NCI-H460 (cell line): ENCODE measurements at places on chromosomes 5 and 9.

- no peak for DNase-seq
These were observed 120.9 kb downstream of the MAPKAP1 start for GRCh38 chr9:125586172-125586511.

DNA sequence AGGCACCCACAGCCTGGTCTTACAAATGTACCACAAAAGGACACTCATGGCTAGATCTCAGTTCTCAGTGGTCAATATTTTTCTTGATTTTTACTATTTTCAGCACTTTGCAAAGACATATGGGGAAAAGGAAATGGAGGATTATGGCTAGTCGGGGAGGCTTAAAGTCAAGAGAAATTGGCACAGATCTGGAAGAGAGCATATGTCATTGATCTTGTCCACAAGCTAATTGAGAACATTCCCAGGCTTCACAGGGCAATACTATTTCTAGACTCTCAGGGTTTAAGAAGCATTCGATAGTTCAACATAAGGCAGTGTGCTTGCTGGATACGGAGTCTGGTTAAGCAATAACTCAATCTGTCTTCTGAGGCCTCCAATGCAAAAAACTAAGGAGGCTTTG lies 285.8 kb downstream of the ZNF608 start:
- no peak for DNase-seq

GRCh38 chr5:32317041-32317440 lies 4.3 kb upstream of the MTMR12 start:
- DNase-seq: no peak

- no peak for DNase-seq
These were observed 116.1 kb downstream of the KDM4C start for GRCh38 chr9:6873857-6874256.

- no peak for DNase-seq
These were observed 103.6 kb downstream of the FNBP1 start for GRCh38 chr9:129939431-129939830.

DNA sequence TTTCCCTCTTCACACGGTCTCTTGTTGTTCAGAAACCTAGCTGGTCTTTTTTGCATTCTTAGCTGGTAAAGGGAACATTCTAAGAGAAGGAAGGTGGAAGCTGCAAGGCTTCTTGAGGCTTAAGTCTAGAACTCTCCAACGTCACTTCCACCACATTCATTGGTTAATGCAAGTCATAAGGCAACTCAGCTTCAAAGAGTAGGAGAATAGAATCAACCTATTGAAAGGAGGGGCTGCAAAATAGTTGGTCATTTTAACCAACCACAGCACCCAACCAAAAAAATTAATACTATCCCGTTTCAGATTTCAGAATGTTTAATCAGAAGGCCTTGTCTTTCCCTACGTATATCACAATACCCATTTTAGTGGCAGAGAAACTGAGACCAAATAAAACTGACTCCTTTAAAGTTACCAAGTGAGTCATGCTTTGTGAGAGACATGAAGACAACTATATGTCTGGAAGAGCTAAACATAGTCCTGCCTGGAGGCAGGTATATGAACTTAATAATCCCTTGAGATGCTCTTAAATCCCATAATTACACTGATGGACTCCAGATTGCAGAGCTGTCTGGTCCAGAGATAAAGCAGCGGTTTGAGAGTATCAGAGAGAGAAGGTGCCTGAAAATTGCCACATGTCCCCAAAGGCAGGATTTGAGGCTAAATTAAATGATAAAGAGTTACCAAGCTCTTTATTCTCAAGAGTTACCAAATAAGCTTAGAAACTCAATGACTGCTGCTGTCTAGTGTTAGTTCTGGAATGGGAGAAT lies 14.4 kb downstream of the DOCK8 start:
- no peak for DNase-seq

GRCh38 chr5:43785198-43785597 lies 182.2 kb downstream of the NNT start:
- DNase-seq: no peak

GRCh38 chr5:166710271-166710670 lies 1581.2 kb upstream of the WWC1 start:
- no peak for DNase-seq

- DNase-seq: peak; percentile 9
These were observed 33.1 kb downstream of the DAB2IP start for GRCh38 chr9:121684381-121685145.

GRCh38 chr9:112608851-112609250 lies 109.1 kb downstream of the INIP start:
- DNase-seq: no peak

- peak; percentile 52 for DNase-seq
These were observed 35.6 kb downstream of the PTCD2 start for GRCh38 chr5:72355706-72356299.

- no peak for DNase-seq
These were observed 258.7 kb upstream of the ACTBL2 start for GRCh38 chr5:57741336-57741735.

- DNase-seq: no peak
These were observed 17.7 kb upstream of the IL6ST start for GRCh38 chr5:56012281-56012963.

- DNase-seq: no peak
These were observed 3.4 kb downstream of the TNIP1 start for GRCh38 chr5:151077419-151077818.

- peak; percentile 26 for DNase-seq
These were observed 21.3 kb downstream of the NREP start for GRCh38 chr5:111735583-111736270.

DNA sequence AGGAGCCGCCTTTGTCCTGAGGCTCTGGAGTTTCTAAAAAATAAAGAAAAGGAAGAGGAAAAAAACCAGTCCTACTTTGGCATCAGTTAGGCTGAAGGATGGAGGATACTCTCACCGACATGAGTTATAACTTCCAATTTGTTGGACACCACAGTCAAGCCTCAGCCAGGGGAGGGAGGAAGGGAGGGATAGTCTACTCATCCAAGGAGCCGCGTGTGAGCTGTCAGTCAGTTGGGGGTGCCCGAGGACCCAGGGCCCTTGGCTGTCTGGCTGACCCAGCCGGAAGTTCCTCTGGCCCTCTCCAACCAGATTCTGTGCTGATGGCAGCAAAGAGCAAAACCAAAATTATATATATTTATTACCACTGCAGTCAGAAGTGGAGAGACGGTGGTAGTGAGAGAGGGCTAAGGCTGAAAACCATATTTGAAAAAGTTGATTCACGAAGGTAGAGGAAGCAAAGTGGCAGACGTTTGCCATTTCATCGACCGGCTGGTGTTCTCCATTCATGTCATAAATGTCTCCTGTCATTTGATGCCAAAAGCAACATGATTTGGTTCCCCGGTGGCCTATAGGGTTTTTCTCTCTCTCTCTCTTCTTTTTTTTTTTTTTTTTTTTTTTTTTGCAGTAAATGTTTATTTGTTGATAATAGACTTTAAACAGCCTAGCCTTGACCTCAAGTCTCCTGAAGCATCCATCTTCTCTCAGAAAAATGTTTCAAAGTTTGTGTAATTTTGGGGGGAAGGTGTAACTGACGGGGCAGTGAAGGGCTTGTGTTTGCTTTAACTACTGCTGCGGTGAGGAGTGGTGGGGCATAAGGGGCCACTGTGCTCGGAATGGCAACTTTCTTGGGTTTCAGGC lies 7.6 kb downstream of the LMX1B start:
- no peak for DNase-seq

DNA sequence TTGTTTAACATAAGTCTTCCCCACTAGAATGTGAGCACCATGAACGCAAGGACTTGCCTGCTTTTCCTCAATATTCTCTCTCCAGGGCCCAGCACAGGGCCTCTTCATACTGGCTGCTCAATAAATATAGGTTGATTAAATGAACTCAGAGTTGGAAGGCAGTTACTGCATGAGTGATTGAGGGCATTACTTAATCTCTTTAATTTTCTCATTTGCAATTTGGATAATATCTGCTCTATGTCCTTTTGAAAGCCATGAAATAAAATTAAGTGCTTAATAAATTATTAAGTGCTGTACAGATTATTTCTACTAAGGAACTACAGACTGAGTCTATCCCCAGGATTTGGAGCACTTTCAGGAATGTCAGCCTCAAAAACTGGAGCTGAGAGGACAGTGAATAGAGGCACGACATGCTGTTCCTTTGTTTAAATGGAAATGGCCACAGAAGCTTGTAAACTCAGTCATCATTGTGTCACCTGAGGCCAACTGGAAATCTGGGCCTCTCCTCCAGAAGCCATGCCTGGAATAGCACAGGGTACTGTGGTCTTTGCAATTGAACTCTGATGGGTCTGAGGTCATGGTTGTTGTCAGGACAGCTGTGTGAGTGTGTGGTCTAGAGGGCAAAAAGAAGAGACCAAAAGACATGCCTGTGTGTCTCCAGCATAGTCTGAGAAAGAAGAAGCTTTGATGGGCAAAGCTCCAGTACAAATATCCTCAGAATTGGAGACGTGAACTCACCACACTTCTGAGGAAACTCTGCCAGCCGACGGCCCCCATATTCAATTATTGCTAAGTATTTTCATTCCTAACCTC lies 86.1 kb downstream of the SH3TC2 start:
- no peak for DNase-seq

- no peak for DNase-seq
These were observed 6.0 kb downstream of the CFAP90 start for GRCh38 chr5:7844901-7845300.

DNA sequence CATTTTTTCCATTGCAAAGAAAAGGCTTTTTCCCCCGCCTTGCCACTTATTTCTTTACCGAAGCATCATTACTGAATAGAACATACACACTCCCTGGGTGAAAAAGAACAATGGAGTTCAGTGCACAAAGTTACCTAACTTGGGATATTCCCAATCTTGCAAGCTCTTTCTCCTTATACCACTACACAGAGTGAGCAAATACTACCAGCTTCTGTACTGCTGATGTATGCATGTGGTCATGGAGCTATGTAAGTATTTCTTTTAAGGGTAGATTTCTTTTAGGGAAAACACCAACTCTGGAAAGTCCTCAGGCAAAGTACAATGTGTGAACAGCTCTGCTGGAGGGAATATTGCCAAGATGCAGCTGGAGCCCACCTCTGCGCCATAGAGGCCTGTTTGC lies 81.1 kb downstream of the AOPEP start:
- no peak for DNase-seq

- DNase-seq: no peak
These were observed 34.0 kb downstream of the B4GALT1 start for GRCh38 chr9:33133186-33133585.

DNA sequence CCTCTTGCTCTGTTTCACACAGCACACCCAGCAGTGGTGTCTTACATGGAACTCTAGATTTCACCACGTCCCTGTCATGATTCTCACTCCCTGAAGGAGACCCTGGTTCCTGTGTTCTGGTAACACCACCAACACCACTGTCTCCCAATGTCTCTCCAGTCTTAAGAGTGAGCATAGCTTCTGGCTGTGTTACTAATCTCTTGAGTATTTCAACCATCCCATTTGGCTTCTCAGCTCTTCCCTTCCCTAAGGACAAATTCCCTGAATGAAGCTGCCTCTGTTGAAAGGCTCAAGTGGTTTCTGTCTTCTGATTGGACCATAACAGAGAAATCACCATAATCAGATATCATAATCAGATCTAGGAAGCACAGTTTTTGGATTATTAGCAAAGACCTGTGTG lies 311.8 kb downstream of the DNAH5 start:
- peak; percentile 3 for DNase-seq

DNA sequence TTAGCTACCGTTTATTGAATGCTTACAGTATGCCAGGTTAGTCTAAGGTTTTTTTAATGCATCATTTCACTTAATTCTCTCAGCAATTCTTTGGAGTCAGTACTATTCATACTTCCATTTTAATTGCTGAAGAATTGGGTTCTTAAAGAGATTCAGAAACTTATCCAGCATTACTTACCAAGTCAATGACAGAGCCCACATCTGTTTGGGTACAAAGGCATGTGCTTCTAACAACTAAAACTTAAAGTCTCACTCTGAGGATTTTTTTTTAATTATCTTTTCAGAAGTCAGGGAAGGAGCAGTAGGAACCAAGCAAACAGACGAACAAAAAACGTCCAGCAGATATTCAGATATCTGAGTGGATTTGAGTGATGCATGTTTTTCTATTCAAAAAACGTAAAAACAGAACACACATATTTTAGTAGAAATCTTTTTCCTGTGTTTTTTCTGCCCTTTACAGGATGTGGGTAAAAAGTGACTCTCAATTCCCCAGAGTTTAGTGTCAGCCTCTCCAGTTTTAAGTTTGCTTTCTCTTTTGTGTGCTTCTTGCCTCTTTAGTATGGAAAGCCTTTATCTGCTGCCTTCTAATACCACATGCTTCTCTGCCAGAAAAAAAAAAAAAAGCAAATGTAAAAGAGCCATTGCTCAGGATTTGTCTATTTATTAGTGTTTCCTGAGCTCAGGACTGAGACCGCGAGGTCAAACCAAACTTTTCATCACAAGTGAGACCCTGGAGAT lies 118.0 kb downstream of the PRKACG start:
- no peak for DNase-seq

GRCh38 chr9:97682242-97682641 lies 14.9 kb downstream of the XPA start:
- no peak for DNase-seq

DNA sequence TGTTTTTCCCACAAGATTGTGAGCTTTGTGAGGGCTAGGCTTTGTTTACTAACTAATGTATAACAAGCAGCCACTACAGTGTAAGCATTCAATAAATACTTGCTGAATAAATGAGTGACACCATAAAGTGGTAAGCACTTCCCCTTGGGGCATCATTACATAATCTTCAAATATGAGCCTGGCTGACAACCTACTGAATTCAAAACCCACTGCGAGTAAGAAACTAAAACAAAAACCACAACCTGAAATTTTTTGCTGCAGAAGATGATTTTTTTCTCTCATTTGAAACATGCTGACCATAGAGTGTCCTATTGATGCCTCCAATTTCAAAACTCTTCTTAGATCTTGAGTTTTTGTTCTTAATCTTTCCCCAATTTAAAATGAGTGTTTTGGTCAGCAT lies 331.3 kb upstream of the CCNG1 start:
- DNase-seq: no peak

DNA sequence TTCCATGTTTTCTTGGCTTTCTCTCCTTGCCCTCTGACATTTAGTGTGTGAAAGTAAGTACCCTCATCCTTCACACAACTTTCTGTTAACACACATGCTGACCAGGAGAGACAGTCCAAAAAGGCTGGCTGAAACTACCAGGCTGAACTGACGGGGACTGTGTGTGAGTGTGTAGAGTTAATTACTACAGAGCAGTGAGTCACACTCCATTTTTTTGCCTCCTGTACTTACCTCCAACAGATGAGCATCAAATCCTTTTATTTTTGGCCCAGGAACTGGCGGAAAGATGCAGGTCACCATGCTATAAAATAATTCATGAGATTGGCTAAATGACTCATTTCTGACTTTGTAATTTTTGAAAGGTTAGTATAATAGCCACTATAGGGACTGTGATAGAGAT lies 20.2 kb upstream of the AGXT2 start:
- DNase-seq: no peak
